ENCODE measurements at places on chromosomes 3 and 15.

GRCh38 chr3:119594066-119594465 is 3.6 kb upstream of the PLA1A start:
- DNase-seq = no peak

- DNase-seq = peak; percentile 79
These were observed 75.8 kb upstream of the FAM98B start for GRCh38 chr15:38378161-38378560.

DNA sequence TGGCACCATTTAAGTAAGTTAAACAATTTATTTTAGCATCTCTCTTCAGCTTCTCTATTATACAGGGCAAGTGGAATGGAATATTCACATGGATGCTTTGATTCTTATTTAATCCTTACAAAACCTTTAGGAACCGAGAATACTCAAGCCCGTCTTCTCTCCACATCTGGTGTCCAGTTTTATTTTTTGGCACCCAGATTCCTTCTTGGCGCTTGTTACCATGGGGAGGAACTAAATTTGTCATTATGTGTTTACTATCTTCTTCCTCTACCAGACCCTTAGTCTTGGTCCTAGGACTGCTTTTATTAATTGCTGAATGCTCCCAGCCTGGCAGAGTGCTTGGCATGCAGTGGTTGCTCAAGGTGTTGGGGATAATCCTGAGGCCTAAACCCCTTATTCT is 138.8 kb downstream of the CACNA2D3 start:
- DNase-seq = peak; percentile 48

- no peak for DNase-seq
These were observed 267.9 kb downstream of the SHQ1 start for GRCh38 chr3:72580246-72580756.

DNA sequence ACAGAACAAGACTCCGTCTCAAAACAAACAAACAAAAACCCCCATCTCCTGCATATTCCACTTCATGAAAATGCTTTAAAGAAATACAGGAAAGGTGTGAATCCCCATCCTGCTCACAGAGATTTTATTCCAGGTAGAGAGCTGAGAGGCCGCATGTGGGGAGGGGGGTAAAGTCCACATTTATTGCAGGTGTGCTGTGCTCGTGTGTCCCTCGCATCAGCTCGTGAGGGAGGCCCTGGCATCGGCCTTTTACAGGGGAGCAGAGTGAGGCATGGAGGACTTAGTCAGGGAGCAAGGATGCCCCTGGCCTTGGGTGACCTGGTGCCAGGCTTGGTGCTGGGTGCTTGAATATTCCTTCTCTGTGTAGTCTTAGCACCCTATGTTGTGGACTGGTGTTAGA is 413.5 kb upstream of the C2CD4B start:
- DNase-seq = no peak

GRCh38 chr3:94001827-94002495 is 22.0 kb downstream of the ARL13B start:
- no peak for DNase-seq

DNA sequence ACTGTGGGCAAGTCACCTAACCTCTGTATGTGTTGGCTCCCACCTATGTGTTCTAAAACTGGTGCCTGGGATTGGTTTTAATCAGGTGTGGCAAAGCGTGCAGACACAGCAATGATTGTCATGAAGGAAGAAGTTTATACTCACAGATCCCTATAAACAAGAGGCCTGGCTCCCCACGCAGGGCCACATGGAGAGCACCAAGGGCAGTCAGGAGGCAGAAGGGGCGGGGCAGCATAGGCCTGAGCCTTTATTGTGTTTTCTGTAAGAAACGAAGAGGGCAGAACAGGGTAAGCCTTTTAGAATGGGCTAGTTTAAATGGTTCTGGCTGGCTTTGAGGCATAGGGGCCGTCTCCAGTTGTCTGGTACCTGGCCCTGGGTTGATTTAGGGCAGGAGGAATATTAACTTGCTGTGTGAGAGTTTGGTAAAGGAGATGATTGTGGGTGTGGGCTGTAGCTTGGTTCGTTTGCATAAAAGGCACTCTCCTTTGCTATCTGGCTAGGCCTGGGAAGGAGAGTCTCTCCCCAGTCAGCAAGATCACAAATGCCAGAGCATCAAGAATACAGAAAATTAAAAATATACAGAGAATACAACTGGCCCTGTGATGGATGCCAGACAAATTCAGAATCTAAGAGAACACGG is 2.2 kb upstream of the FBXW12 start:
- DNase-seq = no peak

DNA sequence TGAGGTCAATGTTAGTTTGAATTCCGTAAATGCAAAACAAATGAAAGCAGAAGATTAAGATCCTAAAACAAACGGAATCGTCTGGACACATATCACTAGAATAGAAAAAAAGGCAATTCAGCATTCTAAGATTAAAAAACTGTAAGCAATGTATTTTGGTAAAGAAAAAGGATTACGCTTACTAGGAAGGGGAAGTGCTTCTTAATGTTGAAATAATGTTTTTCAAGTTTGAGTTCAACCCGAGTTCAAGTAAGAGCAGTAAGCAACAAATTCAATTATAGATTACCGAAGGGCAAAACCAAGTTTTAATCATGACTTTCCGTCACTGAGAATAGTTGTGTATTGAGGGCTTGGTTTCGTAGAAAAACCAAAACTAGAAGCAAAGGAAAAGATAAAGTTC is 637 bp downstream of the CIP2A start:
- no peak for DNase-seq

GRCh38 chr3:134903837-134904236 is 108.8 kb downstream of the EPHB1 start:
- DNase-seq = no peak

GRCh38 chr3:107797586-107797985 is 274.8 kb downstream of the BBX start:
- DNase-seq = no peak

DNA sequence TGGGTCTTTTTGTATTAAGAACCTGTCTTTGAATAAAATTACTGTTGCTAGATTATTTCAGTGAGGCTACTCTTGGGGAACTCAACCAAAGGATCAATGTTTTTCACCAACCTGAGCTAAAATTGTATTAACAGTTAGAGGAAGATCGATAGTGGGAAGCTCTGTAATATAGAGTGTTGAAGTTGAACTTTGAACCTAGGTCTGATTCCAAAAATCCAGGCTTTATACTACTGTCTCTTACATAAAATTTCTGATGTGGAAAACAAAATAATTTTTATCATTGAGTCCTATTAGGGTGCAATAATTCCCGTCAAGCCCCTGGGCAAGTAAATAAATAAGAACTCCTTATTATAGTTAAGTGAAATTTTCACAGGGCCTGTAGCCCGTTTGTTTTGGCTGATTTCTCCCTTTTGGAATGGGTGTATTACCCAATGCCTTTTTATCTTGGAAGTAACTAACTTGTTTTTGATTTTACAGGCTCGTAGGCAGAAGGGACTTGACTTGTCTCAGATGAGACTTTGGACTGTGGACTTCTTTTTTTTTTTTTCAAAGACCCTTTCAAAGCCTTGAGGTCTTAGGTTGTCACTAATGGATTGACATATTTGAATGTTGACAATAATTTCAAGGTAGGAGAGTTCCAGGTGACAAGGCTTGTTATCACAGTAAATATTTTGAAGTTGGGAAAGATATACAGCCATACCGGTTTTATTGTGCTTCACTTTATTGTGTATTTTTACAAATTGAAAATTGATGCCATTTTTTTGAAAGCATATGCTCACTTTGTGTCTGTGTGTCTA is 276.1 kb downstream of the NFKBIZ start:
- no peak for DNase-seq

DNA sequence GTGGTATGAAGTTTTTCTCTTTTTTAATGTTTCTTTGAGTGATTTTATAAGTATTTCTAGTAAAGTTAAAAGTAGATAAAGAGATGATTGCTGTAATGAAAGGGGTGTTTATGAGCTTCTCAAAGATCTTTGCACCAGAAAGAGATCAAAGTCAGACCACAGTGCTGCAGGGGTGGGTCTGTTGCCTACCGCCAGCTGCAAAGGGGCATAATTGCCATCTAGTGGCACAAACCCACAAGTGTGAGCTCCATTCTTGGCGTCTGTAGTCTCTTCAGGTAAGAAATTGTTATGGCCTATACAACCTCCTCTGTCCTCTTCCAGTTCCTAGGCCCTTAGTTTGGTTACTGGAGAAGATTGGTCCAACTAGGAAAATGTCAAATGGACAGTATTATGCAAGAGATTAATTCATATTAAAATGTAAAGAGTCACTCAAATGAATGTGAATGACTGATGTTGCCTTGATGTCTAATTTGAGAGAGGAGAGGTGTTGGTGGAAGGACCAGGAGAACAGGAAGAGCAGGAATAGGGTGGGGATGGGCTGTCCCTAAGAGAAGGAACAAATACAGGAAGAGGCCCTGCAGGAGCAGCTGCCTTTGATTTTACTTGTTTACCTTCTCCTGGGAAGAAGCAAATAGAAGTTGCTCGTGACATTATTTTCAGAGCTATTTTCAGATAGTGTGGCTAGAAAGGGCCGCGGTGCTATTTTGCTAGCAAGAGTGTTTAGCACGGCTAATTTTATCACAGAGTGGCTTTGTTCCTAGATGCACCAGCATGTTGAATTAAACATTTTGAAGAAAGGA is 53.0 kb upstream of the GSK3B start:
- no peak for DNase-seq

DNA sequence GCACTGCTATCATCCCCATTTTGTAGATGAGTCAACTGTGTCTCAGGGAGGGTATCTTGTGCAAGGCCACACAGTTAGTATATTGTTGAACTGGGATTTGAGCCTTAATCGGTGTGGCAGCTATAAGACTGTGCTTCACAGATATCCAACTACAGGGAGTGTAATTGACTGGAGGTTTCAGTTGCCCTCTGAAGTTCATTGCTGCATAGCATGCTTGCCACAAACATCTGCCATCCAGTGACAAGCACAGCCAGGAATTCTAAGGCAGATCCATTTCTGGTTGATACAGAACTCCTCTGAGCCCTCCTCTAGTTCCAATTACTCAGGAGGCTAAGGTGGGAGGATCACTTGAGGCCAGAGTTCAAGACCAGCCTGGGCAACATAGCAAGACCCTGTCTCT is 16.4 kb downstream of the FSD2 start:
- DNase-seq = no peak

DNA sequence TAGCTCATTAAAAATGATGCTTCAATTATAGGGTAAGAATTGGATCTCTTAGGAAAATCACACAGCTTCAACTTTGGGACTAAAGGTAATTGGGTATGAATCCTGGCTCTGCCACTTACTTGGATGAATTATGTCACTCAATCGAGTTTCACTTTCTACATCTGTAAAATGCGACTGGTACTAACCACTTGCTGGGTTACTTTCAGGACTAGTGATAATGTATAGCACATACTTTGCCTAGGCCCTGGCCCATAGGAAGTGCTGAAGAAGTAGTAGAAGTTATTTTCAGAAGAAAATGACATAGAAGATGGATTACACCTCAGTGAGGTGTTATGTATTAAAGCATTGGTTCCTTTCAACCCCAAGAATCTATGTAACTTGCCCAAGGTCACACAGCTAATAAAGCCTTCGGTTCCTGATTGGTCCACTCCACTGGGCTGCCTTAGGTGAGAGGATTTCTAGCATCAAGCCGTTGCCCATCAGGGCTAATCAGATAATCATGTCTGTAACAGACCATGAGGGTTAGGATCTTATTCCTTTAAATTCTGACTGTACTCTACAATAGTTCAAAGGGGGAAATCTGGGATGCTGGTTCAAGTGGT is 29.4 kb upstream of the AP4E1 start:
- no peak for DNase-seq

- no peak for DNase-seq
These were observed 894.2 kb downstream of the ROBO1 start for GRCh38 chr3:78873641-78874040.

DNA sequence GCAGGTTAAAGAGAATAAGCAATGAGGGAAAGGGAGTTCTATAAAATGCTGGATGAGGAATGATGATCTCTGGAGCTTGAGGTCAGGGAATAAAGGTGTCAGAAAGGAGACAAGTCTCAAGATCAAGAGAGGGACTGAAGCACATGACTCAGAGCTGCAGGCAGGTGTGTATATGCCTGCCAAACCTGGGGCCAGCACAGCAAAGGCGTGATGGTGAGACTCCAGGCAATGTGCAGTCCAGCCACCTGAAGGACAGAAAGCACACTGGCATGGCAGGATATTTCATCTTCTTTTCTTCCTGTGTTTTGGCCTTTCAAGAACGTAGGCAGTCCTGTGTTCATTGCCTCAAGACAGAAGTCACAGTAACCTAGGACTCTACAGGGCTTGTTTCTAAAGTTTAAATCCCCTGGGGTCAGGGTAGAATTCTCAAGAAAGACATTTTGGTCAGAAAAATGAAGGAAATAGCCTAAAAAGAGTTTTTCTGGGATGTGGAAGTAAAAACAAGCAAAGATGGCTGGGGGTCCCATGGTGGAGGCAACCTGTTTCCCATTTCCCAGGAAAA is 55.5 kb upstream of the TOPAZ1 start:
- DNase-seq = no peak

DNA sequence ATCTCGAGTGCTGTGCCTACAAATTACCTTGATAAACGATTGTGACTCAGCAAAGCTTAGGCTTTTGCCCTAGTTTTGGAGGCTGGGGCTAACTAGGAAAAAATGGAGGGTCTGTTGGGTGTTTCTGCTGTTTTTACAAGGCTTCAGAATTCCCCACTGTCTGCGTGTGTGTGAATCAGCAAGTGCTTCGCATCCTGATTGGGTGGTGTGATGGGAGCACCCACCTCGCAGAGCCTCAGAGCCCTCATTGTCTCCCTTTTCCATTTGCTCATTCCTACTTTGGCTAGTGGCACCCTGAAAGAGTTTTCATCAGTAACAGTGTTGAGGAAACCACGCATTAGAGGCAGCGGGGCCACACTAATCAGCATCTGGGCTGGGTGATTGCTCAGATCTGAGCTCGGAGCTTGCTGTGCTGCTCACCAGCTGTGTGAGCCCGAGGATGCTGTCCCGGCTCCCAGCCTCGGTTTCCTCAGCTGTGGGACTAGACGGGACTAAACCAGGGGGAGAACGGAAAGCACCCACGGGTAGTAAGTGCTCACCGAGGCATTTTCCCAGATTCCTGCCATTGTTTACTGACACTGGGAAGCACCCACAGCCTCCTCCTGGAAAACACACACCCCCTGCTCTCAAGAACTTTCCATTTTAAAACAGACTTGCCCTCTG is 40.6 kb downstream of the GOLGA8S start:
- no peak for DNase-seq

DNA sequence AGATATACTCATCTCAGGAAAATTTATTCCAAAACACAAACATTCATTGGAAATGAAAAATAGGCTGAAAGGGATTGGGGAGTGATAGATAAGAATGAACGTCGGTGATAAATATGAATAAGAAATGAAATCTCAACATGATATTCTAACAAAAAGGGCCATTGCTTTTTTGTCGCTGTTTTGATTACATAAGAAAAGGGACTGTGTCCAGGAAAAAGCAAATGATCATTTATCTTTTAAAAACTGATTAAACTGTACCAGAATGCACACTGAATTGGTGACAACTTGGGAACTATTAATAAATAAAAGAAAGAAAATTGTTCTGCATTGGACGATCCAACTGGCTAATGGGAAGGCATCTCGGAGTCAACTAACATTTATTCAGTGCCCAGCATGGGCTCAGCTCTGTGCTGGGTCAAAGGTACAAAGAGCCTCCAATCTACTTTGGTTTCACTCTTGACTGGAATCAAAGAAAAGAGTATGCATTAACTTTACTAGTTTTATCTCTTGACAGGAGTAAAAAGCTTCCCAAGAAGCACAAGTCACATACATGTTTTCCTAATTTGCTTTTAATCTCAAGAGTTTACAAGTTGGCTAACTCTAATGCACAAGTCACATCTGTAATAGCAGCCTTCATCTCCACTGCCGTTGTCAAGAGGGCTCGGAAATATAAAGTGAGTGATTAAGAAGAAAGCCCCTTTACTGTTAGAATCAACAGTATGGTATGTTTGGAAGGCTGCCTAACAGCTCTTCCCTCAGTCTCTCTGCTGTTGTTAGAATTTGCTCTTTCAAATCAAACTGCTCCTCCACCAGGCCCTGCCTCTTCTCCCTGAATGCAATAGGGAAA is 280.0 kb downstream of the IGSF11 start:
- DNase-seq = no peak

Data from right hindlimb (tissue), 1 donor.